ENCODE measurements at places on chromosomes 16 and 17. TPM values are rescaled to one million over a fixed set of nuclear protein-coding genes. Genes with fewer than 3 reads are reported as not detected.

DNA sequence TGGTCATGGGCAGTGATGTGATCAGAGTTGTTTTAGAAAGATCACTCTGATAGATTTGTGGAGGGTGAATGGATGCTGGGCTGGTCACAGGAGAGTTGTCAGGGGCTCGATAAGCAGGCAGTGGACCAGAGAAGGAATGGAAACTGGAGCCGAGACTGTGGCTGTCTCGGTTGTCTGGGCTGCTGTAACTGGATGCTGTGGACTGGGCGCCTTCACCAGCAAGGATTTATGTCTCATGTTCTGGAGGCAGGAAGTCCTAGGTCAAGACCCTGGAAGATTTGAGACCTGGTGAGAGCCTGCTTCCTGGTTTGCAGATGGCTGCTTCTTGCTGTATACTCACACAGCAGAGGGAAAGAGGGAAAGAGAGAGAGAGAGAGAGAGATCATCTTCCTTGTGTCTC lies 203.6 kb downstream of the HS3ST4 start:
- DNase-seq, result peak; percentile 72

- DNase-seq, result no peak
Measured at GRCh38 chr16:15482068-15482747, 47.8 kb downstream of the BMERB1 start.

DNA sequence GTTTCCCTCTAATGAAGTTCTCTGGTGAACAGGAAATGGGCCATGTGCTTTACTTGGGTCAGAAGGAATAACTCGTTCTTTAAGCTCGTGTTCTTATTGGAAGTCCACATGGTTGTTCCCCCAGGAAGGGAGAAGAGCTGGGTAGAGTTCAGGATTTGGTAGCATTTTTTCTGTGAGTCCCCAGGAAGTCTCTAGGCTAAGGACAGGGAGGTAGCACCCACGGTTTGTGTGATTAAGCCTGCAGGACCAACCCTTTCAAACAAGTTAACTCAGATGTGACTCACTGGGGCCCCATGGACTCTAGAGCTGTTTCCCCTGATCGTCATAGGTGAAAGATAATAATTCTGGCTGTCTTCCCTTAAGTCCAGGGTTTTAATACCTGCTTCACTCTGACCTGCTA lies 16.4 kb downstream of the SAP30BP start:
- no peak for DNase-seq

- no peak for DNase-seq
Measured at GRCh38 chr17:50833510-50834428, 1.6 kb upstream of the WFIKKN2 start.

DNA sequence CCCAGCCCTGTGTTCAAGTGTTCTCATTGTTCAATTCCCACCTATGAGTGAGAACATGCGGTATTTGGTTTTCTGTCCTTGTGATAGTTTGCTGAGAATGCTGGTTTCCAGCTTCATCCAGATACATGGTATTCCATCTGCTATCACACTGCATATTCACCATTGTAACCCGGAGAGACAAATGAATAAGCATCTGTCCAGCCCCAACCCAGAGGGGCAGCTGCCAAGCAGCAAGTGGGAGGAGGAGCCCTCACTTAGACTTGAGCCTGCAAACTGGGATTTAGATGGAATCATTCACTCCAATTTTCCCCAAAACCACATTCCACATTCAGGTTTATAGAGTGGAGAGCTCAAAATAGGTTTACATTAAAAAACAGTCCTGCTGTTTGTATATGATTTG lies 41.6 kb downstream of the SHISA6 start:
- DNase-seq, result no peak

- DNase-seq, result no peak
Measured at GRCh38 chr16:66130296-66130905, 236.1 kb upstream of the CDH5 start.

KRTAP4-3 gene
- not detected for polyA plus RNA-seq

KRT39 gene
- polyA plus RNA-seq, result not detected

Data from right renal pelvis (tissue), 4 donors.